ENCODE measurements at places on chromosomes 5 and 9.

DNA sequence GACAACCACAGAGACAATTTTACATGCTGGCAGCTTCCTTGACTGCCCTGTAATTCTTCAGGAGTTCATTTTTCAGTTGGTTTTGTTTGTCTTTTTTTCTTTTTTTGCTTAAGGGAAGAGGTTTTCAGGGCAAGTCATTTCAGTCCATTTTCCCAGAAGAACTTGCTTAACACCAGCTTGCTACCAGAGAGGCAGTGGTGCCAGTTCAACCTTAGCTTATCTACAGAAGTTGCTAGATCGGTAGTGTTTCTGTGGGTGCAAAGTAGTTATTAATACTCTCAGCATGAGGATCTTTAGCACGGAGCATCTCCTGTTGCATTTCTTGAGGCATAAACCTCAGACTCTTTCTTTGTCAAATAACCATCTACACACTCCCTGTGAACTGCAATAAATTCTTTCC lies 1.1 kb downstream of the SPEF2 start:
- H3K36me3 ChIP-seq, result no peaks in the 10 kb centered on the region
- peak overlapping the region; percentile 98 for H3K4me3 ChIP-seq
- H3K27ac ChIP-seq, result no peak overlapping the region
- H3K4me1 ChIP-seq, result peaks cover 14% of the 10 kb centered on the region
- no peak for DNase-seq

GRCh38 chr9:129509533-129509928 lies 111.4 kb downstream of the C9orf50 start:
- no peak overlapping the region for H3K4me3 ChIP-seq
- peaks cover 5% of the 10 kb centered on the region for H3K4me1 ChIP-seq
- no peak overlapping the region for H3K27ac ChIP-seq
- no peak for DNase-seq
- peaks cover 21% of the 10 kb centered on the region for H3K36me3 ChIP-seq

DNA sequence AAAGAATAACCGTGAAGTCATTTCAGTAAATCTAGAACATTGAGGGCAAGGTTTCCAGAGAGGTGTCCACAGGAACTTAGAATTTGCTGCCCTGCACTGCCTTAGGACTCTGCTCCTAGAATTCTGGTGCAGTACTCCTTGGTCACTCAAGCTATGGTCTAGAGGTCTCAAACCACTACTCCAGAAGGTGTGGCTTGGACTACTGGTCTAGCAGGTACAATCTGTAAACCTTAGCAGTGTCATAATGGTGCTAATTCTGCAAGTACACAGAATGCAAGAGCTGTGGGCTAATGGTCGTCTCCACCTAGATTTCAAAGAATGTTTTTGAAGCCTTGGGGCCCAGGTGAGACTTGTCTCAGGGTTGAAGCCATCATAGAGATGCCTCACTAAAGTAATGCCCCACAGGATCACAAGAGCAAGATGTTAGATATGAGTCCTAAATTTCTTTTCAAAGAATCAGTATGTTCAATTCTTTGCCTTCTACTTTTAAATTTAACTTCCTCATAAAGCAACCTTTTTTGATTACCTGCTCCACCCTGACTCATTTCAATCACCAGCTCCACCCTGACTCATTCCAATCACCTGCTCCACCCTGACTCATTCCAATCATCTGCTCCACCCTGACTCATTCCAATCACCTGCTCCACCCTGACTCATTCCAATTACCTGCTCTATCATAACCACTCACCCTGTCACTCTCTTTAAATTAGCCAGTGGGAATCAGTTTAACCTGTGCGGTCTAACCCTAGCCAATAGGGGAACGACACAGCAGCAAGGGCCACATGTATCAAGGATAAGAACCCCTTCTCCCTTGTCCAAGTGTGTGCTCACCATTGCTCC lies 1111.8 kb upstream of the ACO1 start:
- no peak overlapping the region for H3K4me3 ChIP-seq
- H3K27ac ChIP-seq, result no peak overlapping the region
- peaks cover 7% of the 10 kb centered on the region for H3K4me1 ChIP-seq
- peaks cover 67% of the 10 kb centered on the region for H3K27me3 ChIP-seq
- no peaks in the 10 kb centered on the region for H3K36me3 ChIP-seq

DNA sequence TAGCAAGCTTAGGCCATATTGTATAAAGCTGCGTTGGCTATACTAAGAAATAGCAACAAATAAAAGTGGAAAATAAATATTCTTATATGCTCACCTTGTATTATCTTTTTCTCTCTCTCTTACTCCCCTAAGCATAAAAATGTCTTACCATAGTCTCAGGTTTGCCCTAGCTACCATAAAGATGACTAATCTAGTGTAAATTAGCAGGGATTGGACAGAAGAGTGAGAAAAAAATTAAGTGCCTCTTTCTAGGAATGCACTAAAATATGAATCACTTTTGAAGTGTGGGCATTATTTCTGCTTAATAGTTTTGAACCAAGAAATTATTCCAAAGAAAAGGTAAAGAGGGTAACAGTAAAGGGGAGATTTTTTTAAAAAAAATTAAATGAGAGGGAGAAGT lies 201.3 kb downstream of the HINT1 start:
- DNase-seq, result no peak
- no peaks in the 10 kb centered on the region for H3K27me3 ChIP-seq
- no peak overlapping the region for H3K27ac ChIP-seq
- no peaks in the 10 kb centered on the region for H3K36me3 ChIP-seq
- H3K4me3 ChIP-seq, result no peak overlapping the region
- peaks cover 20% of the 10 kb centered on the region for H3K4me1 ChIP-seq

DNA sequence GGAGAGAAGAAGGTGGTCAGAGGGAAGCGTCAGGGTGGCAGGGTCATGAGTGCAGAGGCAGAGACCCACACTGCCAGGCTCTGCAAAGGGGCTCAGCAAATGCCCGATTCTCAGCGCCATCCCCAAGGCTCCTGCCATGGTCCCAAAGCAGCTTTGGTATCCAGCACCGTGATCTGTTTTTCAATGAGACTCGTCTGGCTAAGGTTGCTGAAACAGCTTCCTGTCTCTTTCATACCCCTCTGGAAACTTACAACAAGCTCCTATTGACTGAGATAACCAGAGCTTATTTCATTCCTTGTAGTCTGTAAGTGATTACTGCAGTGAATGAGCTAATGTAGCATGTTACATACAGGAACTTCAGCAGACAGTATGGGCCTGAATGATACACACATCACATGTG lies 568.6 kb upstream of the DAP start:
- H3K4me1 ChIP-seq, result peaks cover 5% of the 10 kb centered on the region
- no peaks in the 10 kb centered on the region for H3K27me3 ChIP-seq
- no peaks in the 10 kb centered on the region for H3K36me3 ChIP-seq
- DNase-seq, result no peak
- peak overlapping the region; percentile 6 for H3K27ac ChIP-seq
- no peak overlapping the region for H3K4me3 ChIP-seq

- H3K27ac ChIP-seq, result no peak overlapping the region
- no peak overlapping the region for H3K4me3 ChIP-seq
- DNase-seq, result no peak
- no peaks in the 10 kb centered on the region for H3K36me3 ChIP-seq
Observed at GRCh38 chr5:73296772-73297171, 123.8 kb downstream of the TMEM174 start.

DNA sequence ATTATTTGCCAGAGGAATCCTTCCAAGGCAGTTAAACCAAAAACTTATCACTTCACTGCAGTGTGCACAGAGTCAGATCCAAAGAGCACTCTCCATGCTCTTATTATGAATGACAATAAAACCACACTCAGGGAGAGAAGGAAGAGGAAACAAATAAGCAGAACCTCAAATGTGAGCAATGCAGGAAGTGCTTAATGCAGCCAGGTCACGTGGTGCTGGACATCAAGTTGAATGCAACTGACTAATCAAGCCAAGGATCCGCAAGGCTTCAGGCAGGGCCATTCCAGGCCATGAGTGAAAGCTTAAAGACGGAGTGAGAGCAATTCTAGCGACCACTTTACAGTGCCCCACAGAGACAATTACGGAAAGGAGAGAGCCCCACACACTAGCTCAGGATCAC lies 230.4 kb upstream of the PUM3 start:
- DNase-seq, result no peak
- no peak overlapping the region for H3K4me3 ChIP-seq
- H3K27me3 ChIP-seq, result no peaks in the 10 kb centered on the region
- peaks cover 1% of the 10 kb centered on the region for H3K36me3 ChIP-seq

GRCh38 chr9:127451608-127451857 lies 223 bp downstream of the LRSAM1 start:
- H3K4me3 ChIP-seq, result peak overlapping the region; percentile 96
- H3K27me3 ChIP-seq, result no peaks in the 10 kb centered on the region
- H3K4me1 ChIP-seq, result peaks cover 34% of the 10 kb centered on the region

- H3K4me1 ChIP-seq, result peaks cover 13% of the 10 kb centered on the region
- no peak overlapping the region for H3K27ac ChIP-seq
- H3K4me3 ChIP-seq, result no peak overlapping the region
- no peak for DNase-seq
- H3K36me3 ChIP-seq, result no peaks in the 10 kb centered on the region
- no peaks in the 10 kb centered on the region for H3K27me3 ChIP-seq
Observed at GRCh38 chr5:128014578-128014977, 69.0 kb upstream of the SLC12A2 start.

DNA sequence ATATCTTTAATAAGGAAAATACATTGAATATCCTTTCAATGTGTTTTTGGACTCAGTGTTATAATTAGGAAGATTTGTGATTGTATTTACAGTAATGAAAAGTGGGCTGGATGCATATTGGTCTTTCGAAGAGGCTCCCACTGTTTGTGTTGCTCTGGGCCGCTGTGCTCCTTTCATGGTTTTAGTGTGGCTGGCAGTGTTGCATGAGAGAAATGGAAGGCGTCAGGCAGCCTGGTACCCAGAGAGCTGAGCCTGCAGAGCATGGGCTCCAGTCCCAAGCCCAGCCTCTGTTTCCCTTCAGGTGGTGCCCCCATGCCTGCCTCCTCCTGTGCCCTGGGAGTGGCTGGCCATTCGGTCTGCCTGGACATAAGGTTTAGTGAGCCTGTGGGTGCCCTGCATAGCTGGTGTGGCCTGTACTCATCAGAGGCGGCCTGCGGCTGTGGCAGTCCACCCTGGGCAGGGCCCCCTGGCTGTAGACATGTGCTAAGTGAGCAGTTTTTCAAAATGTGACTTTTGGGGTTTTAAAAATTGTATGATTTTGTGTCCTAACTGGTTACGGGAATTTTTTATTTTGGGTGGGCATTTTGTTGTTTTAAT lies 27.4 kb upstream of the FAM120AOS start:
- no peak overlapping the region for H3K27ac ChIP-seq
- no peaks in the 10 kb centered on the region for H3K27me3 ChIP-seq
- DNase-seq, result no peak
- H3K36me3 ChIP-seq, result peaks cover 11% of the 10 kb centered on the region
- no peaks in the 10 kb centered on the region for H3K4me1 ChIP-seq
- H3K4me3 ChIP-seq, result no peak overlapping the region

DNA sequence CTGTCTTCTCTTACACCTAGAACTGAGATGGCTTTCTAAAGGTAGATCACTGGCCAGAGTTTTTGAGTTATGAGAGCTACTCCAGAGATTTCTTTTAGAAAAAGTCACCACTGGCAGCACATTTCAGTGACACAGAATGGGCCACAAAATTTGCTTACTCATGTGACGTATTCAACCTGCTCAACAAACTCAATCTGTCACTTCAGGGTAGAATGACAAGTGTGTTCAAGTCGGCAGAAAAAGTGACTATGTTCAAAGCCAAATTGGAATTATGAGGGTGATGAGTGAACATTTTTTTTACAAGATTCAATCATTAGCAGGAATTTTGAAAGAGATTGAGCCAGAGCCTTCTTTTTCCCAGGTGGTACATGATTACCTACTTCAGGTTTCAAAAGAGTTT lies 46.5 kb downstream of the TAF11L14 start:
- no peak for DNase-seq
- H3K36me3 ChIP-seq, result no peaks in the 10 kb centered on the region
- H3K27ac ChIP-seq, result no peak overlapping the region
- no peak overlapping the region for H3K4me3 ChIP-seq
- no peaks in the 10 kb centered on the region for H3K4me1 ChIP-seq

DNA sequence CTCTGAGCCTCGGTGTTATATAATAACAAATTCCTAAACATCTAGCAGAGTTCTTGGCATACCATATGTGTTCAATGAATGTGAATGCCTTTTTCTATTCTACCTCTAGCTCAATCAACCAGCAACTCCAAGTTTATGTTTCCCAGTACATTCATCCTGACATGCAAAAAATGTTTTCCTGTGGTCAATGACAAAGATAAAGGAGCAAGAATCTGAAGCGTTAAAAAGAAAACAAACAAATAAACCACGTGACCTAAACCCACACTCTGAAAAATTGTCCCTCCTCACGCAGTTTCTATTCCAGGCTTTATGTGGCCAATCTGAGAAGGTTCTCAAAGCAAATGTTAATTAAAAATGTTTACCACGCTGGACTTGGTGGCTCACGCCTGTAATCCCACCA lies 18.0 kb downstream of the KLF4 start:
- peaks cover 11% of the 10 kb centered on the region for H3K27me3 ChIP-seq
- H3K4me1 ChIP-seq, result no peaks in the 10 kb centered on the region
- no peaks in the 10 kb centered on the region for H3K36me3 ChIP-seq
- DNase-seq, result no peak
- H3K4me3 ChIP-seq, result no peak overlapping the region
- no peak overlapping the region for H3K27ac ChIP-seq

DNA sequence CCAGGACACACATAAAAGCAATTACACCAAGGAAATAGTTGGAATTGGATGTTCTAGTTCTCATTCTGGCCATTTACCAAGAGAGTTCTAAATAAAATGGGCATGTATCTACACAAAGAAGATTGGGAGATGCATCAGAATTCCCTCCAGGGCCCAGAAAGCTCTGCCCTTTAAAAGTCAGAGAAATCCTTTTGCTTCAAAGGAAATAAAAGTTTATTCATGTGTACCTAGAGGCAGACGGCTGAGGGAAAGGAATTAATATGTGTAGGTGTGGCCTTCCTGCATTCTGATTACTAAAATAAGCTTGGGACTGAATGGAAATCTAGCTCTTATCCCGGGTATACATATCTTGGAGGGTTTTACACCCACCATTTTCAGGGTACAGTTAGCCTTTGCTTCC lies 719.4 kb downstream of the SEMA5A start:
- no peak overlapping the region for H3K4me3 ChIP-seq
- no peaks in the 10 kb centered on the region for H3K4me1 ChIP-seq
- H3K36me3 ChIP-seq, result peaks cover 1% of the 10 kb centered on the region
- no peak for DNase-seq

DNA sequence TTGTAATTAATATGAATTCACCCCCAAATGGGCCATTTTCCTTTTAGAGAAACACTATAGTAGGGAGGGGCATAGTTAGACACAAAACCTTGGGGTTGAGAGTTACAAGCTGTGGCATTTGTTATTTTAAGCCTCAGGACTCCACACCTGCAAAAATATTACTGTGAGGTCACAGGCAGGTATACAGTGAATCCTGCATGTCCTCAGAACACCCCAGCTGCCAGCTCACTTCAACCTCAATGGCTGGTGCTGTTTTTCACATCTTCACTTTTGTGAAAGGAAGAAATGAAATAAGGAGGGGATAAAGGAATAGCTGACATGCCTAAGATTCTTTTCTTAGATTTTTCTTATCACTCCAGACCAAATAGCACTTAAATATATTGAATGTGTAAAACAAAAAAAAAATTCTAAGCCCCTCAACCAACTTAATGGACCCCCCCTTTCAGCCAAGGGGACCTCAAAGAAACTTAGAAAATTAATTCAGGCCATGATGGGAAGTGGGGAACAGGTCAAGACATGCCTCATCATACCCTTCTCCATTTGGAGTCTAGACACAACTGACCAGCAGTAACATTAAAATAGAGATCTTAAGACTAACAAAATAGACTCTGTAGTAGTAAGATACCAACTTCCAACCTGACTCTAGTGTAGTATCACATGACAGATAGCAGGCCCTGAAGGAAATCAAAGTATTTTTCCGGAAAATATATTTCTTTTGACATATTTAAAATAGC lies 9.2 kb downstream of the C9orf85 start:
- peaks cover 13% of the 10 kb centered on the region for H3K4me1 ChIP-seq
- H3K27me3 ChIP-seq, result no peaks in the 10 kb centered on the region
- peak overlapping the region; percentile 89 for H3K27ac ChIP-seq
- H3K4me3 ChIP-seq, result no peak overlapping the region
- H3K36me3 ChIP-seq, result peaks cover 10% of the 10 kb centered on the region
- no peak for DNase-seq
